Activated T-cell treated with anti-CD3 and anti-CD28 coated beads, Interleukin-2, amount 50 U/mL, for 4 hours (primary cell): ENCODE measurements at places on chromosomes 11 and 22.

GRCh38 chr11:88105951-88106350, 69.3 kb downstream of the RAB38 start:
- DNase-seq = no peak

GRCh38 chr11:368414-369335, 624 bp upstream of the B4GALNT4 start:
- no peak for DNase-seq

GRCh38 chr11:27658535-27659236, 41.6 kb downstream of the BDNF start:
- no peak for DNase-seq

GRCh38 chr11:61028135-61028729, 56.8 kb downstream of the CD6 start:
- DNase-seq = peak; percentile 74

DNA sequence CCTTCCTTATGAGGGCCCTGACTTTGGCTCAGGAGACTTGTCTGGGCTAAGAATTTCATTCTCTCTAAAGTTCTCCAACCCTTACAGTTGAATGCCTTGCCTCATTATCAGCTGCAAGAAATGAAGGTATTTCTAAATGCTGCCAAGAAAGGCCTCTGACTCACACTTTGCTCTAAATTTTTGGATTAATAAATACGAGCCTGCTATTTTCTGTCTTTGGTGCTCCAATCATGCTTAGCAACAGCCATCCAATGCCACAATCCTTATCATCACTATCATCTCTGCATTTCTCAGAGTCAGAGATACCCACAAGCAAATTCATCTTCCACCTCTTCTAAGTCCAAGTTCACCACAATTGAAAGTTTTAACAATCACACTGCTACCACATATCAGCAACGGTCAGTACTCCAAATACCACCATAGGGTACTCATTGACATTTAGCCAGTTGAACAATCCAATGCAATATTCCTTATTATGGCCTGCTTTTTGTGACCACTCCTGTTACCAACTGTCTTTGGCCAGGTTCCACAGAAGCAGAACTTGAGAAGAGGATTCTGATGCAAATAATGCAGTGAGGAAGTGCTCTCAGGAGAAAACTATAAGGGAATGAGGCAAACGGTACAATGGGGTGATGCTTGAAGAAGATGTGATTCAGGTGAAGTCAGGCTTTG, 5.7 kb downstream of the PATE2 start:
- no peak for DNase-seq

DNA sequence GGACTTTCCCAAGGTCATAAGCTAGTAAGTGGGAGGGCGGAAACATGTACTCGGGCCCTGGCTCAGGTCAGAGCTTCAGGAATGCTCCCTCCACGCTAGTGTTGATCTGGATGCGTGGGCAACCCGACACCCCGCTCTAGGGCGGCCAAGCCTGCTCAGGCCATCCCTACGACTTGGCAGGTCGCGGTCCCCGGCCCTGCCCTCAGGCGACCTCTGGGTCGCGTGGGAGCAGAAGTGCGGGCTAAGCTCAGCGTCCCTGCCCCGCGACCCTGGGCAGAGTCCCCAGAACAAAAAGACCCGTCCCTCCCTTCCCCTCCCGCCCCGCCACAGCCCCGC, 781 bp upstream of the TEF start:
- no peak for DNase-seq

DNA sequence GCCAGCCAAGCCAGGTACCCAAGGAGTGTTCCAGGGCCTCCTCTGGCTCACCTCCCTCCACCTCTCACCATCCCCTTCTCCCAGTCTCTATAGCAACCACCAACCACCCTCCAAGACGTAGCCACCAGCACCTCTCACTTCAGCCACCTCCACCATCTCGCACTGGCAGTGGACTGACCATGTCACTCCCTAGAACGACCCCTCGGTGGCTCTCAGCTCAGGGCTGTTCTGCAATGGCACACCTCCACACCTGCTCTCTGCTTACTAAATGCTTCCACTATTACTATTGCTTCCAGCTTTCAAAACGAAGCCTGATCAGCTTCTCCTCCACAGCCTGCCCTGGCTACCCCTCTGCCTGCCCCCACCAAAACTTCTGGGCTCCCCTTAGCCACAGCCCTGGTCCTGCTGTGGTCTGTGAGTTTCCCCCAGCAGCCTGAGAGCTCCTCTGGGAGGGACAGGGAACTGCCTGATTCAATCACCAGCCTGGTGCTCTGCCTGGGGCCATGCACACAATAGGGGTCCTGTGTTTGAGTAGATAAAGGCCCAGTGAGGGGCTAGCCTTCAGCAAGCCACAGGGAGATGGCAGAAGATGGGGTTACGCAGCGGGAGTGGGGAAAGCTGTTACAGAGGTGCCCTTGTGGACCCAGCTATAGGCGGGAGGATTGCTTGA, 17.5 kb upstream of the CBX7 start:
- DNase-seq = no peak

GRCh38 chr11:15519124-15519791, 404.5 kb downstream of the INSC start:
- DNase-seq = no peak

DNA sequence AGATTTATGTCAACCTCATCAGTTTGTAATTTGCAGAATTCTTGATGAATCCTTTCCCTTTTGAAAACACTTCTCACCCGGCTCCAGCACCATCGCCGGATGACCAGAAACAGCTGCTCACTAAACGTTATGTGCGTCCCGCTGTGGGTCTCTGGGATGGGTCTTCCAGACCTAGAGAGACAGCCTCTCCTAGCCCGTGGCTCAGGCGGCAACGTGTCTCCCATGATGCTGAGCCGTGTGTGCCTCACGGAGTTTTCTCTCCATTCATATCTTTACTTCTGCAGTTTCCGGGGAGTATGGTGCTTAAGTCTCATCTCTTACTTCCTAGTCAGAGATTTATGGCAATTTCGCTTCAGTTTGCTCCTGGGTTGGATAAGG, 25.0 kb upstream of the ACR start:
- no peak for DNase-seq

DNA sequence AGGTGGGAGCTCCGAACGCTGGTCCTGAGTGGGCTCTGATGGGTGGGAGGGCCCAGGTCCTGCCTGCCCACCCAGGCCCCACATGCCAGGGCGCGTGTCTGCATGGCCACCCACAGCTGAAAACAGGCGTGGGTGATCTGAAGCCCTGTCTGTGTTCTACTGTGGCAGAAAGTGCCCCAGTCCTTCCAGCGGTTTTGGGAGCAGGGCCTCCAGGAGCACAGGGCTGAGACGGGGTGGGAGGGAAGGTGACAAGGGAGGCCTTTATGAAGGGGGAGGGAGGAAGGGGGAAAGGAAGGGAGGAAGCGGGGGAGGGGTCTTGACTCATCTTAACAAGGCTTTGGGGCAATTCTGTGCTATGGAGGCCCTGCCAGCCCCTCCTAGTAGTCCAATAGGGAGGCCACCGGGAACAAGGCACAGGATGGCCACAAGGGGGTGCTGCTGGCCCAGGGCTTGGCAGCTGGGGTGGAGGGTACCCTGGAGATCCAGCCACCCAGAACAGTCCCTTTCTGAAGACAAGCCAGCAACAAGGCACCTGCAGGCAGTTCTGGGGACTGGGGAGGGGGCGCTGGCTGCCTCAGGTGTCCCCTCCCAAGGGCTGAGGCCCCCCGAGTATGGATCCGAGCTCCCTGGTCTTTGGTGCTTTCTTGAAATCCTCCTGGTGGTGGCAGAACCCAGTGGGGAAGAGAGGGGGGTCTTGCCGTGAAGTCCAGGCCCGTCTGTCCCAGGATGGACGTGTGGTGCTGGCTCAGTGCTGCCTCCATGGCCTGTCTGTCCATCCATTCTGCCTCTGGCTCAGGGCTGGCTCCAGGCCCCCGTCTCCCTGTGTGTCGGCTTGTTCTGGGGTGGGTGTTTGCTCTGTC, 6.3 kb upstream of the FADS3 start:
- DNase-seq = peak; percentile 77

DNA sequence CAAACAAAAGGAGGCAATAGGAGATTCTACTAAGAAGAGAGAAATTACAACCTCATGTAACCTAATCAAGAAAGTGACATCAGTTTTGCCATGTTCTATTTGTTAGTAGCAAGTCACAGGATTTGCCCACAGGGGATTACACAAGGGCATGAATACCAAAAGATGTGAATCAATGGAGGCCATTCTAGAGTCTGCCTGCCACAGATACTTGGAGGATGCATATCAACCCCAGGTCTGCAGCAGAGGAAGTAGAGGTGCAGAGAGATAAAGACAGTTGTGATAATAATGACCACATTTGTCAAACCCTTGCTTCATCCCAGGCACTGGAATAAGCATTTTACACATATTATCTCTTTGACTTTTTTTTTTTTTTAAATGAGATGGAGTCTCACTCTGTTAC, 2.4 kb upstream of the ASCC2 start:
- no peak for DNase-seq

- DNase-seq = no peak
These were observed 4.8 kb upstream of the PRDM11 start for GRCh38 chr11:45141631-45142030.

DNA sequence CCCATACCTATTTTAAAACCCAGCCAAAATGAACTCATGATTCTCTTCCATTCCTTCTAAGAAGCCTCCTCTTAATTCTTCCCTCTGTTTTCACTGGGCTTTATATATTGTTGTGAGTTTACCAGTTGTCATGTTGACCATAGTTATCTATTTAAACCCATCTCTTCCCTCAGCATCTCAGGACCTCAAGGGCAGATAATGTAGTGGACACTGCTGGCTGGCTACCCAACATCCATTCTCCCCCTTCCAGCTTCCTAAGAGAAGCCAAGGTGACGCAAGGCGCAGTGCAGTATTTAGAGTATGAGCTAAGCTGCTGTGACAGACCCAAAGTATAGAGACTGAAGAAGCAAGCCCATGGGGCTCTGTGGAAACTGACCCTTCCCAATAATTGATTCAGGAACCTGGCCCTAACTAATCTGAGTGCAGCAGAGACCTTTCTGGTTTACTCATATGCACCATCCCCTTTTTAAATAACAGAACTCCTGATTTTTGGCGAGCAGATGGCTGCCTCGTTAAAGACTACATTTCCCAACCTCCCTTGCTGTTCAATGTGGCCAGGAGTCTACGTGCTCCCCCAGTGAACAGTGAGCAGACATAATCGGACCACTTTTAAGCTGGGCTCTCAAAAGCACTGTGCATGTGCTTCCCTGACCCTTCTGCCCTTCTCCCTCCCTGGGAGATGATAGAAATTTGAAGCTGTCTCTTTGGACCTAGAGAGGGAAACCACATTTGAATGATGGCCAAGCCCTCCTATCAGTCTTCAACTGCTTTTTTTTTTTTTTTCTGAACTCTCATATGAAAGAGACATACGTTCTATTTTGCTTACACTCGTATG, 28.1 kb upstream of the CREB3L1 start:
- no peak for DNase-seq

DNA sequence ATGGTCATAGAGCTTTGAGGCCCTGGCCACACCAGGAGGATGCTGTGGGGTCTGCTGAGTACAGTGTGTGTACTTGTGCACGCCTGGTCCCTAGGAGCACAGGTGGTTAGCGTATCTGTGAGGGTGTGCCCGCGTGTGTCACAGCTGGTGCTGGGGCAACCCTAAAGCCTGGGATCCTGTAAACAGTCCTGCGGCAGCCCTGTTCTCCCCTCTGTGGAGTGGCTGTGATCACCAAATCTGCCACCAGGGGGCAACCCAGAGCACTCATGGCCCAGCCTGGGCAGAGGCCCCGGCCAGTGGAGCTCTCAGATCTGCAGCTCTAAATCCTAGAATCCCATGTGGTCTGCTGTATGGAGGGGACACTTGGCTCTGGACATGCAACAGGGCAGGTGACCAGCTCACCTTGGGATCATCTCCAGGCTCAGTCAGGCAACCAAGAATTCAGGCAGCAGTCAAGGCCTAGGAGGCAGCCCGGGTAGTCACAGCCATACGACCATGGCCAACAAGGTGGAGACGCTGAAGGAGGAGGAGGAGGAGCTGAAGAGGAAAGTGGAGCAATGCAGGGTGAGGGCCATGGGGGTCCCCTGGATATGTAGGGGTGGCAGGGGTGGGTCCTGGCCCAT, 3.9 kb downstream of the SH3BP1 start:
- peak; percentile 90 for DNase-seq

DNA sequence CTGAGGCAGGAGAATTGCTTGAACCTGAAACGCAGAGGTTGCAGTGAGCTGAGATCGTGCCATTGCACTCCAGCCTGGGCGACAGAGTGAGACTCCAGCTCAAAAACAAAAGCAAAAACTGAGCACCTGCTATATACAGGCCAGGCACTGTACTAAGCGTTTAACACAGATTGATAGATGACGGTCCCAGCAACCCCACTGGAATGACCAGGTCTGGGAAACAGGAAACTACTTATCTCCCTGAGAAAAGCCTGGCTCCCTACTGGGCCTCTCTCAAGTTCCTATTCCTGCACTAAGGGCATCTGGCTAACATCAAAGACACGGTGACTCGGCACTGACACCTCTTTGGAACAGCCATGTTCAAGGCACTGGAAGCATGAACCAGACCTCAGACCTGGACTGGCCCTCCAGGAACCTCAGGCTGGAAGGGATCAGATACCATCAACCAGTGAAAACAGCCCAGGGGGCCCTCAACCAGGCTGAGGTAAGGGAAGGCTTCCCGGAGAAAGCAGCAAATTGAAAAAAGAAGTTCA, 16.6 kb downstream of the ARAP1 start:
- no peak for DNase-seq

DNA sequence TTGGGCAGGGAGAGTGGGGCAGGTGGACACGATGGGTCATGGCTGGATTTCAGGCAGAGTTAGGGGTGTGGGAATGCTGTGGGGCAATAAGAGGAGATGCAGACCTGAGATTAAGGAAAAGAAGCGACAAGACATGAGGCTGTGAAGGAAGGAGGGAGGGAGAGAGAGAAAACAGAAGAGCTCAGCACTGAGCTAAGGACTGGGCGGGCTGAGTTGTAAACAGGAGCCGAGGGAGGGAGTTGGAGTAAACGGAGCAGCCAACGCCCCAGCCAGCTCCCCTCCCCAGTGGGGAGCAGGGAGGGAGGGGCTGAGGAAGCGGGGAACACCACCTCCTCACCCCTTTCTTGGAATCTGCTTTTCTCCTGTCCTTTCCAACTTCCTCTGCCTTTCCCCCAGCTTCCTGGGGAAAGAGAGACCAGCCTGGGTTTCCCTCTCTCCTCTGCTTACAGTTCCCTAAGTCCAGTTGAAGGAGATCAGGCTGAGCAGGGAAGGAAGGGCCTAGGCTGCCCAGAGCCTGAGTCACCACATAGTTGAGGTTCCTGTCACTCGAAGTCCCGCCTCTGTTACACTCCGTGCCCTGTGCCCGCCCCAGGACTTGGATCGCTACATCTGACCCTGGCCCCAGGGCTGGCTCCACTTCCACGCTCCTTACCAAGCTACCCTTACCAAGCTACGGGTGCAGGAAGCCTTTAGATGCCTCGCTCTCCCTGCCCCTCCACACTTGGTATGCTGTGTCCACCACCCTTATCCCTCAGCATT, 6.7 kb upstream of the AHNAK start:
- DNase-seq = peak; percentile 35

- no peak for DNase-seq
These were observed at the start of gene GNAZ for GRCh38 chr22:23070418-23071229. Gene GNAZ (plus strand): TSS chr22:23070519. CDS start chr22:23095696, 25,177 bp downstream.

GRCh38 chr11:34263441-34264091, 94.2 kb downstream of the ABTB2 start:
- no peak for DNase-seq

DNA sequence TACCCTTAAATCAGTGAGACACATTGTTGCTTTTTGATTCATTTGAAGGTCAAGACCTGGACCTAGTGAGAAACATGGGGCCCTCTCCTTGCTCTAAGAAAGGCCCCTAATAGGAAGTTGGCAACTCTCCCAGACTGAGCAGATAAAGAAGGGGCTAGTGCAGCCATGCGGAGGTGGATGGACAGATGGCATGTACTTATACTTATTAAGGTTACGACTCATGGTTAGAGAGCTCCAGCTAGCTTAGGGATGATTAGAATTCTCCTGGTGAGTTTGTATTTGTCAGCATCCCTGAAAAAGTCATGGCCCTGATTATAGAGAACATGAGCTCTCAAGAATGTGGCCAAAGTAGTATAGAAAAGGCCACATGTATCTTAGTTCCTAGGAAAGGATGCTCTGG, 112.1 kb upstream of the BDNF start:
- no peak for DNase-seq
